Activated CD4-positive, alpha-beta T cell treated with anti-CD3 and anti-CD28 coated beads for 36 hours (primary cell): ENCODE measurements at places on chromosomes 13 and 19. TPM values are rescaled to one million over a fixed set of nuclear protein-coding genes. Genes with fewer than 3 reads are reported as not detected.

- H3K27ac ChIP-seq: no peak overlapping the region
- no peak overlapping the region for H3K4me3 ChIP-seq
- H3K36me3 ChIP-seq: no peaks in the 10 kb centered on the region
- no peaks in the 10 kb centered on the region for H3K27me3 ChIP-seq
Measured at GRCh38 chr13:58989556-58989955, 1174.2 kb downstream of the DIAPH3 start.

DNA sequence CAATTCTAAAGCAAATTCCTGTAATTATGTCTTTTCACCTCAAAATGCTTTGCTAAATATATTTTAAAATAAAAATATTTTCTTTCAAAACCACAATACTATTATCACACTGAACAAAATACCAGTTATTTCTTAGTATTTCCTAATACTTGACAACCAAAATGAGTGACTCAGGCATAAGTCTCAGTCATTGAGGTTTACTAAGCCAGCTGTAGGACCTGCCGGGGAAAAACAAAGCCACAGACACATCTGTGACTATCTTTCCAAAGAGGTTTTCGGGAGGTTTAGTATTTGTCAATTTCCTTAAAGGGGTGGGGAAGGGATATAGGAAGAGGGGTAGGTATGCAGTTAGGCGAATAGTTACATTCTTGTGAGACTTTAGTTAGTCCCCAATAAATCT is 3.2 kb upstream of the ZNF235 start:
- no peak overlapping the region for H3K4me3 ChIP-seq
- no peak overlapping the region for H3K27ac ChIP-seq
- H3K36me3 ChIP-seq: peaks cover 8% of the 10 kb centered on the region
- DNase-seq: no peak
- peaks cover 2% of the 10 kb centered on the region for H3K27me3 ChIP-seq
- peaks cover 12% of the 10 kb centered on the region for H3K4me1 ChIP-seq

DNA sequence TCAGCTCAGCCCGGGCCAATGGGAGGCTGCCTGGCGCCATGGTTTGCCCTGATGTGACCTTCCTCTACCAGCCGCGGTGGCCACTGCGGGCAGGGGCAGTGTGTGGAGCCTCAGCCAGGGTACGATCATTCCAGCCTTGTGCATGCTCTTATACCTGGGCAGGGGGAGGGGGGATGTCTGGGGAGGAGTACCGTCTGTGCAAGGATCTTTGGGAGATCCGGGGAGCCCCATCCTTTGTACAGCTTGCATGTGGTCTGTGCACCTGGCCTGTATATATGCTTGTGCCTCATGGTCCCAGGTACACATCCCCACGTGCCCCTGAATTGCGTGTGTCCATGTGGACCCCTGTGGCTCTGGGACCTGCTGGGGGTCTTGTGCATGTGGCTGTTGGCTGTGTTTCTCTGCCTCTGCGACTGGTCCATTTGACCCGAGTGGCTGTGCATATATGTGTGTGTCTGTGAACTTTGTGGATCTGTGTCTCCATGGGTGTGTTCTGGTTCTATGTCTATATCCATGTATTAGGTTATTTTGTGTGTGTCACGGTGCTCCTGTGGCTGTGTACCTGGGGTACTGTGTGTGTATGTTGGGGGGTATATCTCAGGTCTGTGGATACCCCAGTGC is 12.8 kb upstream of the NANOS3 start:
- H3K27me3 ChIP-seq: peaks cover 34% of the 10 kb centered on the region
- peak overlapping the region; percentile 51 for H3K4me3 ChIP-seq

DNA sequence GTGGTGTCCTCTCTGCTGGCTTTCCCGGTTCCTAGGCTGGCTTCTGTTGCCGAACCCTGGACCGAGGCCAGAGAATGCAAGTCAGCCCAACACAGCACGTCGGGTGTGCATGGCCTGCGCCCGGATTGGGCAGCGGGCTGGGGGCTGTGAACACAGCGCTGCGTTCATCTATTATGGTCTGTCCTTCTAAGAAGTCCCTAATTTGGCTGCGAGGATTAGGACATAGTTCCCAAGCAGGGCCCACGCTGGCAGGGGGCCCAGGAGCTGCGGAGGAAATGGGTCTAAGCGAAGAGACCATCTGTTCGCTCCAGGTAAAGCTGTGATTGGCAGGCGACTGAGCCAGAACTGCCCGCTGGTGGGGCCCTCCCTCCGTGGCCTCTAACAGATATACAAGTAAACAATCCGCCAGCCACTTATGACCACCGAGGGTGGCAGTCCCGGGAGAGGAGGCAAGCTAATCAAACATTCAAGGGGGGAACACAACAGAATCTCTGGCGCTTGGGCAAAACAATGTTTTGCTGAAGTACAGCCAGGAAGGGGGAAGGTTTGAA is 6.0 kb downstream of the SYCE2 start:
- H3K27ac ChIP-seq: no peak overlapping the region
- no peaks in the 10 kb centered on the region for H3K36me3 ChIP-seq
- DNase-seq: no peak

DNA sequence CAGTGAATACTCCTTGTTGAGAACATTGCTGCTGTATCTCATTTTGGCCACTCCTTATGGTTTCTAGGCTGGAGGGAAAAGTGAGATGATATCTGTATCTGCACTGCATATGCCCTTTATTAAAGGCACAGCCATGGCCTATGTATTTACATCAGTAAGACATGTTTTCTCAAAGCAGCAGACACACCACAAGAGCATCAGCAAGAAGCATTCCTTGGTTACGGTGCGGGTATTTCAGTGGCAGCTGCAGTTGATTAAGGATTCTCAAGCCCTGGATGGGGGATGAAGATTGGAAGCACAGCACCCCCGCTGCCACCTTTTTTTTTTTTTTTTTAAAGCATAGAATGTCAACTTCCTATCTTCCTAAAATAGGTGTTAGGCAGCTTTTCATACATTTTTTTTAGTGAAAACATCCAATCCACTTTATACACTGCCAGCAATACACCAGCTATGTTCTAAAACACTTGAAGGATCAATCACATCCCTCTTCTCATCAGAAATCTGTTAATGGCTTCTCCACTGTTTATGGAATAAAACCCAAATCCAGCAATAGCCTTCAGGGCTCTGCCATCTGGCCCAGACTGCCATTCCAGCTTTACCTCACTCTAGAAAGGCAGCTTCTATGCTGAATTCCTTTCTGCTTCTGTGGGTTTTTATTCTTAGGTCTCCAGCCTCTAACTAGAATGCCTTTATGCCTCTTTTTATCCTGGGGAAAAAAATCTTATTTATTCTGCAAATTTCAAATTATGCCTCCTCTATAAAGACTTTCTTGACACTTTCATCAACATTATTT is 331.0 kb downstream of the DNAJC15 start:
- no peak for DNase-seq
- no peaks in the 10 kb centered on the region for H3K36me3 ChIP-seq
- H3K4me1 ChIP-seq: no peaks in the 10 kb centered on the region
- H3K27me3 ChIP-seq: no peaks in the 10 kb centered on the region

Gene SULT2A1
- not detected for total RNA-seq

Gene NUP62
- total RNA-seq: 188 TPM

Gene DCT
- total RNA-seq: 0.12 TPM

Gene TMC4
- total RNA-seq: 0.55 TPM

Gene ZNF415
- total RNA-seq: 3.2 TPM
